ENCODE measurements at places on chromosomes 5 and 9.
A peak's percentile ranks its signal among the peaks of the same experiment; 100 is the strongest.

GRCh38 chr9:5042661-5043178, 57.6 kb downstream of the JAK2 start:
- no peak for ATAC-seq

DNA sequence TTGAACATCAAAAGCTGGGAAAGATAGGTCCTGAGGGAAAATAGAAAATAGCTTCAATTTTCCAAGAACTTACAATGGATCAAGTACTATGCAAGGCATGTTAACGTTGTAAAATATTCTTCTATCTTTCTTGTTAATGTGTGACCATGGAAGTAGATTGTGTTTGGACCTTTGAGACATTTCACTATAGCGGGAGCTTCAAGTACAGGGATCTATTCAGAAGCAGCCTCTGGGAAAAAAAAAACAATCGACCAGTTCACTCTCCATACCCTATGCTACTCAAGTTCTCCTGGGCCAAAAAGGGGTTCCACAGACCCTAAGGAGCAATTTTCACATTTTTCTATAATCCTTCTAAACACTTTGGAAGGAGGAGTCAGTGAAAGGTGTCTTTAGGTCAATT, 54.1 kb upstream of the ATP10B start:
- ATAC-seq, result no peak

- no peak for ATAC-seq
Measured at GRCh38 chr9:13690595-13690994, 411.1 kb upstream of the MPDZ start.

DNA sequence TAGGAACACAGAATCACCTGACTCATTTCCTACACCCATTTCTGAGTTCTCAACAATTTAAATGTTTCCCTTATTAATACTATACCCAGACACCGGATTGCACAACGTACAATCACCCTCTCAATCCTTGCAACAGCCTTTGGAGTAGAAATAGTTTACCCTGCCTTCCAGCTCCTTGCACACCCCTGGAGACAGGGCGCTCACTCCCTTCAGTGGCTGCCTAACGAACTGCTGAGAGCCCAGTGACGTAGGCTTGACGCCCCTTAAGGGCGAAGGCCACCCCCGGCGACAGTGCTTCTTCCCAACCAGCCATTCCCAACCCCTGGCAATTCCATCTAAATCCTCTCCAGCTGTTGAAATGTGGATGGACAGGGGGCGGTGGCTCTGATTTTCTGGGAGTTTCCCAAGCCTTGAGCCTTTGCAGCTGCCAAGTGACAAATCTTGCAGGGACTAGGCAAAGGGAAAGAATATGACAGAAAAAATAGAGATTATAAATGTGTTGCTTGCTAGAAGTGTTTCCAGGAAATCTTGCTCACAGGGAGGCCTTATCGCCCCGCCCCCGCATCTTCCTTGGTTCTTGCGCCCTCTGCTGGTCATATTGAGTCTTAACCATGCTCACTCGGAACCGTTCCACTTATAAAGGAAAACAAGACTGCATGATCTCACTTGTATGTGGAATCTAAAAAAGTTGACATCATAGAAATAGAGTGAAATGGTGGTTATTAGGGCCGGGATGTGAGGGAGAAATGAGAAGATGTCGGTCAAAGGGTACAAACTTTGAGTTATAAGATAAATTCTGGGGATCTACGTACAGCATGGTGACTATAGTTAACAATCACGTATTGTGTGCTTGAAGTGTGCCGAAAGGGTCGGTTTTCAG, 7.6 kb upstream of the BARX1 start:
- ATAC-seq, result peak; percentile 71

- no peak for ATAC-seq
Measured at GRCh38 chr5:102818934-102819333, 63.8 kb downstream of the PAM start.

GRCh38 chr5:143495821-143496275, 92.4 kb upstream of the NR3C1 start:
- no peak for ATAC-seq
